CD4-positive, alpha-beta T cell treated with Interleukin-6 at 100 ng/mL for 8 hours (primary cell): ENCODE measurements at places on chromosomes 5 and 9.

DNA sequence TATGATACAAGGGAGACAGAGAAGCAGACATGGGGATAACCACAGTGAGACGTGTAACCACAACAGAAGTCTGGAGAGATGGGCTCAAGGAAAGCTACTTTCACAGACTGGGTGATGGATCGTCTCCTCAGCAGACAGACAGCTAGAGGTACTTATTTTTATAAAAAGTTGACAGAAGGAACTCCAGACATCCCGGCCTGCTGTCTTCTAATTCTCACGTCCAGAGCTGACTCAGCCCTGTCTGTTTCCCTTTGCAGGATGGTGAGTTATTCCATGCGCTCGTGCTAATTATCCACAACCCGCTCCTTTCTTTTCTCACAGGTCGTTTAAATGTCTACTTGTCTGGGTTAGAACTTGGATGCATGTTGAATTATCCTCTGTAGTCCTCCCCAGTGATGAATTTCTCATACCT is 304.5 kb downstream of the CWC27 start:
- DNase-seq: no peak

GRCh38 chr5:142874540-142874939 is 104.4 kb downstream of the ARHGAP26 start:
- DNase-seq: no peak

DNA sequence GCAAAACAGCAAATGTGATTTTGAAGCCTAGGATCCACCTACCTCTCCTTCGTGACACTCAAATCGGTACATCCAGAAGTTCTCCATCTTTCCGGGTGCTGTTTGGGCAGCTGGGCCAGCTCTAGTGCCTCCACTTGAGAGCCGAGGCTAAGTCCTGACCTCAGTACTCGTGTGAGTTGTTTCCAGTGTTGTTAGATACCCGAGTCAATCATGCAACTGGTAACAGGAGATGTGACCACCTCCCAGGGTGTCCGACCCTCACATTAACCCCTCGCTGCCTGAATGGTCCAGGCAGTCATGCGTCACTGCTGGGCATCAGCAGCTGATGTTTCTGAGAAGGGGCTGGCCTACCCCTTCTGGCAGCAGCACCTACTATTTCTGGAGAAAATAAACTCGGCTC is 170.3 kb downstream of the ENTREP1 start:
- no peak for DNase-seq

GRCh38 chr5:6700685-6701355 is 12.4 kb upstream of the TENT4A start:
- no peak for DNase-seq

DNA sequence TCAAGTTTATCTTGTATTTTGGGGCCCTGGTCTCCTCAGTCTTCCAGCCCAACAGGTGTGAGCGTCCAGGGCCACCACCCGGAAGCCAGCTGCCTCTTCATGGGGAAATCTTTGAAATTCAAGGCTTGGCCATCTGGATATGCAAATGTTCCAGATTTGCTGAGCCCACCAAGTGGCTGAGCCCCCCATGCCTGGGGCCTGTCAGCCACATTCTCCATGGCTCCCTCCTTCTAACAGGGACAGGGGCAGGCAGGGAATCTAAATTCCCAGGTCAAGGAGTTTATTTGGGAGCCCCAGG is 14.2 kb upstream of the CXXC5 start:
- no peak for DNase-seq
